Urothelium cell line (cell line): ENCODE measurements at places on chromosomes 3 and 15.

- no peak for DNase-seq
Observed at GRCh38 chr3:60856257-60857046, 394.8 kb downstream of the FHIT start.

GRCh38 chr15:67564021-67564967 lies 21.8 kb downstream of the MAP2K5 start:
- DNase-seq: no peak

GRCh38 chr3:169264711-169265110 lies 398.8 kb downstream of the MECOM start:
- DNase-seq: peak; percentile 7

- no peak for DNase-seq
Observed at GRCh38 chr3:38203690-38204089, 38.4 kb downstream of the OXSR1 start.

GRCh38 chr15:98807262-98807661 lies 158.9 kb downstream of the IGF1R start:
- DNase-seq: no peak

- no peak for DNase-seq
Observed at GRCh38 chr15:31591908-31592307, 265.3 kb downstream of the KLF13 start.

DNA sequence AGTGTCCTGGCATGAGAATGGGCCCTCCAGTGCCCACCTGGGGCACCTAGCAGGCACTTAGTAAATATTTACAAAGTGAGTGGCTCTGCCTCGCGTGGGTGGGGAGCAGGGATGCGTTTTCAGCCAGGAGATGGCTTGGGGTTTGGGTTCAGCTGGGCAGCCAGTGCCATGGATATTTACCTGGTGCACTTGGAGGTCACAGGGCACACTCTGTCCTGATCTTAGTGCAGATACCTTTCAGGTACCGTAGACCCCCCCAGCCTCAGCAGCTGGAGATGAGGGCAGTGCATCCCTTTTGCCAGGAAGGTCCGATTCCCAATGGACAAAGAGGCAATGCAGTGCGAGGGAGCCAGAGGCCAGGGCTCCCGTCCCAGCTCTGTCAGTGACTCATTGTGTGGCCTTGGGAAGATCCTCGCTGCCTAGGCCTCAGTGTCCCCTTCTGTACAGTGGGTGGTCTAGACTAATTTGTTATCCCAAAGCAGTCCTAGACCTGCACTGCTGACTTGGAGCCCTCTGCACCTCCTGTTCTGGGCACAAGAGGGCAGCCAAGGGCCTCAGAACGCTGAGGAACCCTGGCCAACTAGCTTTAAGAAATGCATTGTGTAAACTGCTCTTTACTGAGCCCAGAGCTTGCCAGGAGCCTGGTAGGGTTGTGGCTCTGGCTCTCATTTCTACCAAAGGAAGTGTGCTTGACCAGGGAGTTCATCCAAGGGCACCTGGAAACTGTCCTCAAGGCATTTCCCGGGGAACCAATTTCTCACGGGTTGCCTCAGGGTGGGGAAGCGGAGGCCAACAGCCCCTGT lies 16.0 kb downstream of the HDAC11 start:
- peak; percentile 74 for DNase-seq
